ENCODE measurements at places on chromosomes 1 and 21.

GRCh38 chr21:46135782-46136395 lies 19.5 kb downstream of the FTCD start:
- no peak for DNase-seq

GRCh38 chr21:29499734-29500343 lies 201.1 kb downstream of the BACH1 start:
- DNase-seq = no peak

DNA sequence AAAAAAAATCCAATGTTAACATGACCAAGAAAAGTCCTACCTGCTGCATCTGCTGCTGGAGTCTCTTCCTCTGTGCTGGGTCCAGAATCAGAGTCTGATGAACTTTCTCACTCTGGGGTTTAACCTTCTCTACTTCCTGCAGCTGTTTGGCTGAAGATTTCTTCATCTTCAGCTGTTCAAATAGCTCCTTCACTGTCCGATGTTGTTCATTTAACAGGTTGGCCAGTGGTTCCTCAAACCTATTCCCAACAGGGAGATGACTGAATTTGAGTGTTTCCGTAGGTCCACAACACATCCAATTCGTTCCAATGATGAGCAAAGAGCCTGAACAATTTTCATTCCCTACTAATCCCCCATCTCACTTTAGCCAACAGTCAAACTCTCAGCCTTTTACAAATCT lies 79.4 kb downstream of the GON4L start:
- DNase-seq = no peak

DNA sequence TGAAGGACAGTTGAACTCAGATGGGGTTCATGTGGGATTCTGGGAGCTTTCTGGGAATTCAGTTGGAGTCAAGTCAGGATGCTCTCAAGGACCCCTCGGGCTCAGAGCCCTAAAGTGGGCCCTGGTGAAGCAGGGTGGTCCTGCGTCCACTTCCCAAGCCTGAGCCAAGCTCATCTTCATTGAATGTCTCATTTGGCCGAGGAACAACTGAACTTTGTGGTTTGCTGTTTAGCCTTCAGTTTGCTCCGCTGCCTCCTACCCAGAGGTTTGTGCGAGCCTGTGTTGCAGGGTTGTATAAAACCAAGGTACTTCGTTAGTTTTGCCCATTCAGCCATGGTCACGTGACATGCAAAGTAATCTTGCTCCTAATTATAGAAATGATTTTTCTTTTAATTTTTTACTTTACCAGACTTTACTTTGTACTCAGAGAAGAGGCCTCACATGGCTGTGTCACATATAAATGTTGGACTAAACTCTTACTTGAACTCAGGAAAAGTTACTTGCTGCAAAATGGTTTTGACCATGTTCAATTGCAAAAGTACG lies 49.7 kb downstream of the B3GALT5 start:
- DNase-seq = no peak

GRCh38 chr1:205791568-205792180 lies 16.4 kb upstream of the RAB29 start:
- DNase-seq = no peak

DNA sequence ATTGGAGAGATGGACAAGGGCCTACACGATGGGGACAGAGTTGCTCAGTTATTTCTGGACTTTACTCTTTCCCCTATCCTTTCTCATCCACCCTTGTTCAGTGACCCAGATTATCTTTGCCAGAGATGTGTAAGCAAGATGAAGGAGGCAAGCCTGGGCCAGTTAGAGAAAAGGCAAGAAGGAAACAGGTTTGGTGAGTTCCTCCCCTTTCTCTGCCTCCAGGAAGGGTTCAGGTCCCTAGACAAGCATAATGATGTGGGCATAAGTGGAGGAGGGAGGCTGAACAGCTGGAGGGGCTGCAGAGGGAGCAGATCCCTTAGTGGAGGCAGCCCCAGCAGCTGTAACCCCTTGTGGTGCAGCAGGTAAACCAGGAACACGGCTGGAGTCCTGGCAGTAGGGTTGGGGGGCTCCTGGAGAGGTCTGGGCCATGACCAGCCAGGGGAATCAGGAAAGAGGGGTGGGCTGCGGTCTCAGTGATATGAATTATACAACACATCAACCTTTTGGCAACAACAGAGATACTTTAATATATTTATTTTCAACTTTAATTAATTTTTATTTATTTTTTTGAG lies 9.2 kb upstream of the CDC42 start:
- DNase-seq = no peak

- no peak for DNase-seq
Observed at GRCh38 chr1:182426442-182427430, 23.2 kb upstream of the RGSL1 start.
